Left renal pelvis (tissue), 4 donors: ENCODE measurements at places on chromosomes 12 and 14. TPM values are rescaled to one million over a fixed set of nuclear protein-coding genes. Genes with fewer than 3 reads are reported as not detected.
A peak's percentile ranks its signal among the peaks of the same experiment; 100 is the strongest.

The CCDC175 gene
- polyA plus RNA-seq, result 1.8 TPM

The ST8SIA1 gene
- polyA plus RNA-seq, result 7.8 TPM

The GALNT16 gene
- 5.3 TPM for polyA plus RNA-seq

The PTCSC3 gene
- 0.27 TPM for polyA plus RNA-seq

The FAIM2 gene
- polyA plus RNA-seq, result 3.3 TPM

- no peak for DNase-seq
These were observed 327.5 kb upstream of the DIO3 start for GRCh38 chr14:101233808-101234207.

DNA sequence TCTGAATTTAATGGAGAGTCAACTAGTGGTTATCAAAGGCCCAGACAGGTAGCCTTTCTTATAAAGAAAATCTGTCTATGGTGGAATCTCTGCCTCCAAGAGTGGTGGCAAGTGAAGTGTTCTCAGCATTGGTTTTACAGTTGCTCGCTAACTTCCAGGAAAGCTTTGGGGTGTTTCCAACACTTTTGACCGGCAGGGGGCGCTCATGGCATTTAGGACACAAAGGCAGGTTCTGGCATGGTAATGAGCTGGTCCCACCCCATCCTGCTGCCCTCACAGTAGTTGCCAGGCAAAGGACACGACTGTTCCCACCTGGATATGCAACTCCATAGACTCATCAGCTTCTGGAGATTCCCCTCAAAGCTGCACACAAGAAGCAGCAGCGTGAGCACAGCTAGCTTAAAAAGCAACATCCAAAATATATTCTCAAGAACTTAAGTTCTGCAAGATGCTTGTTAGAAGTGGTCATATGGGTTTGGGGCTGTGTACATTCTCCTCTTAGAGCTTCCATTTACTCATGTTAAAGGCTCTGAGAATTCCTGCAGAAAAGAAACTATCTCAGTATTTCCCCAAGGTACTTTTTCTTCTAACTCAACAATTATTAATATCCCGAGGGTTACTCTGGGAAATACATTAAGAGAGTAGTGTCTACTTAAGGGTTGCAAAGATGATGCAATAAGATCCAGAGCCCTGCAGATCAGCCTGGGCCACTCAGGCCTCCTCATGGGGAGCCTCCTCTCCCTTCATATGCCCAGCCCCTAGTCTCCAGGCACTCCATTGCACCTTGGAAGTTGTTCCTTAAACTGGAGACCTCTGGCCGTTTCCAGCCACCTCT, 14.8 kb downstream of the PROX2 start:
- DNase-seq, result peak; percentile 74

DNA sequence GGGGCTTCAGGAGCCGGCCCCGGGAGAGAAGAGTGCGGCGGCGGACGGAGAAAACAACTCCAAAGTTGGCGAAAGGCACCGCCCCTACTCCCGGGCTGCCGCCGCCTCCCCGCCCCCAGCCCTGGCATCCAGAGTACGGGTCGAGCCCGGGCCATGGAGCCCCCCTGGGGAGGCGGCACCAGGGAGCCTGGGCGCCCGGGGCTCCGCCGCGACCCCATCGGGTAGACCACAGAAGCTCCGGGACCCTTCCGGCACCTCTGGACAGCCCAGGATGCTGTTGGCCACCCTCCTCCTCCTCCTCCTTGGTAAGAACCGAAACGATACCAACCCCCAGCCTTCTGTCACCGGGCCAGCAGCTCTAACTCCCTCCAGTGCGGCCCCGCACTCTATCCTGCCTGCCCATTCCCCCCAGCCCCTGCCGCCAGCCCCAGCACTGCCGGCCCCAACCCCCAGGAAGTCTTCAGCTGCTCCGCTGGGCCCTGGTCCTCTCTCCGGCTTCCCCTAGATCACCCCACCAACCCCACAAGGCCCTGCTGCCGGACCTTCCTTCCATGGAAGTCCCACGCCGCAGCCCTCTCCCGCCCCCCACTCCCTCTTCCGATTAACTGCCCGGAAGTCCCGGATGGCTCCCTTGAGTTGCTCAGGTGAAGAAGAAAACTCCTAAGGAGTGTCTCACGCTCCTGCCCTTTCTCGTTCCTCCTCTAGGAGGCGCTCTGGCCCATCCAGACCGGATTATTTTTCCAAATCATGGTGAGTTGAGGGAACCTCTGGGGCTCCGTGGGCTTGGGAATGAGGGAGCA, 693 bp downstream of the LRP10 start:
- no peak for DNase-seq

- DNase-seq, result no peak
These were observed 17.2 kb upstream of the OAS2 start for GRCh38 chr12:112961074-112961473.

GRCh38 chr14:42535397-42535796, 928.7 kb downstream of the LRFN5 start:
- DNase-seq, result no peak

- DNase-seq, result no peak
These were observed 31.7 kb upstream of the APPL2 start for GRCh38 chr12:105267711-105268110.

DNA sequence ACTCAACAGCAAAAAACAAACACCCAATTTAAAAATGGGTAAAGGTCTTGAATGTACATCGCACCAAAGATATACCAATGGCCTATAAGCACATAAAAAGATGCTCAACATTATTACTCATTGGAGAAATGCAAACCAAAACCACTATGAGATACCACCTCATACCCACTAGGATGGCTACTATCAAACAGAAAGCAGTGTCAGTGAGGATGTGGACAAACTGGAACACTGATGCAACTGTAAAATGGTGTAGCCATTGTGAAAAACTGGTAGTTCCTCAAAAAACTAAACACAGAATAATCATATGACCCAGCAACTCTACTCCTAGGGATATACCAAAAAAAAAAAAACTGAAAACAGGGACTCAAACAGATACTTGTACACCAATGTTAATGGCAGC, 49.3 kb downstream of the CDK17 start:
- DNase-seq, result no peak

- peak; percentile 20 for DNase-seq
These were observed 271.6 kb downstream of the NPAS3 start for GRCh38 chr14:33210311-33210710.

DNA sequence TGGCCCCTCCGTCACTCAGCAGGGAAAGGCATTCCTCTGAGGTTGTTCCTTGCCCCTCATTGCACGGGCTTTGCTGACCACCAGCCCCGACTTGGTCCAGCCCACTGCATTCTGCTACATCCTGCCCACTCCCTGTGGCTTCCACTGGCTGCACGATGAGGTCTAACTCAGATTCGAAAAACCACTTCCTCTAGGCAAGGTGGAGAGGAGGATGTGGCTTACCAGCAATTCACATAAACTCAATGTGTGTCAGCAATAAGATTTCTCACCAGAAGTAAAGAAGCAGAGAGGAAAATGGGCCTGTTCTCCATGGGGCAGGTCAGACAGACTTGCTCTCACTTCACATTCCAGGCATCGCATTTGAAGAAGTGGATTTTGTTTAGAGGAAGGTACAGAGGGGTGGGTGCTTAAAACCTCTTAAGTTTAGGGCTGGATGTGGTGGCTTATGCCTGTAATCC, 14.7 kb downstream of the GPR68 start:
- no peak for DNase-seq

DNA sequence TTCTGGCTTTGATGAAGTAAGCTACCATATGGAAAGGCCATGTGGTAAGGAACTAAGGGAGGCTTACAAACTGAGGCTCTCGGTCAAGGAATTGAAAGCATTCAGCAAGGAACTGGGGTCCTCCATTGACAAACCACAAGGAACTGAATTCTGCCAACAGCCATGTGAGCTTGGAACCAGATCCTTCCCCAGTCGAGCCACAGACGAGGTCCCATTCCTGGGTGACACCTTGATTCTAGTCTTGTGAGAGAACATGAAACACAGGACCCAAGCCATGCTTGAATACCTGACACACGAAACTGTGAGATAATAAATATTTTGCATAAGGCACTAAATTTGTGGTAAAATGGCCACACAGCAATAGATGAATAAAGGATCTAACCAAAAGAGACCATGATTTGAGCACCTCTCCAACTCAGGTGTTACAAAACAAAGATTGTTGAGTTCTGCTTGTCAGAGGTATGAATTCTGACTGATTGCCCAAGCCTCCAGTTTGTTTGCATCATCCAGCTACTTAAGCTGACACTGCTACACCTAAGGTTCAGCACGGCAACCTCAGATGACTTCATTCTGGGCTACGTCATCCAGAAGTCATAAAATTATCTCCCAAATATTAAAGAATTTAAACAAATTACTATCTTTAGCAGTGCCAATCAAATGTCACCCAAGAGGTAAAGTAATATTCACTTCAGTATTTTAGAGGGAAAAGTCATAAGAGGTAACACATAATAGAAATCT, 59.4 kb downstream of the GARIN6 start:
- no peak for DNase-seq

DNA sequence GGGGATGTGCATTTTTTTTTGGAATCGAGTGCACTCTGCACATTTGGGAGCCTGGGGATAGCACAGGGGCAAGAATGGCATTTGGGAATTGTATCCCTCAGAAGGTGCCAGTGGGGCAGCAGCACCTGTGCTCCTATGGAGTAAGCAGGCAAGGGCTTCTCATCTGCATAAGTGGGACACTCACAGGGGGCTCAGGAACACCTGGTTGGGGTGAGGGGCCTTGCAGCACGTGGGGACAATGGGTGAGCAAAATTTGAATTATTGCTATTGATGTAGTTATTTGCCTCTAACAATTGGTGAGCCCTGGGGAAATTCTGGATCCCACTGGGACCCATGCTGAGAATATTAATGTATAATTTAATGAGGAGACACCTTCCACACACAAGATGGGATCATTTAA, 274.2 kb downstream of the TTC6 start:
- DNase-seq, result no peak

DNA sequence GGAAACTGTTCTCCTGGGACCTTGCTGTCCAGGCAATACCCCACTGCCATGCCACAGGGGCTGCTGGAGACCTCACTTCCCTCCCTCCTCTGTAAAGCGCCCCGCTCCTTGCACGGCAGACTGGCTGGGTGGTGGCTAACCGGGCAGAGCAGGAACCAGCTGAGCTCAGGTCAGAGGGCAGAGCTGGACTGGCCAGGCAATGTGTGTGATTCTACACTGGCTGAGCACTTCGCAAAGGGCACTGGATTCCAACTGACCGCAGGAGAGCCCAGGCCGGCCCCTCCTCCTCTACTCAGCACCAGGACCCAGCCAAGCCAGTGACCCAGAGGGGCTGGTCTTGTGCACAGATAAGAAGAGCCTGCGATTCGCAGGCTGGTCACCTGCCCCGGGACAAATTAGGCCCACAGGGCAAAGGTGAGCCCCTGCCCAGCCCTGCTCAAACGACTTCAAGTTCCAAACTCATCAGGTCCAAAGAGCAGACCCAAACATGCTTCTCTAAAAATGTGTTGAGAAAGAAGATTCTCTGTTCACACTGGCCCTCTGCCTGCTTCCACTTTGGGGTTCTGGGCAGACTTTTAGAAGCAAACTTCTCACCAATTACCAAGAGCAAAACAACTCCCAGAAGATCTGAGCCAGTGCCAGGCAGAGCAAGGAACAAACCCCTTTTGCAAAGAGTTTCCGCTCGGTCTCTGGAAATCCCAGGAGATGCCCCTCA, 54.9 kb upstream of the DIO3 start:
- DNase-seq, result no peak

GRCh38 chr12:57672801-57673200, 21.1 kb upstream of the OS9 start:
- DNase-seq, result no peak
